ENCODE measurements at places on chromosomes 13 and 19.

- no peak for DNase-seq
Observed at GRCh38 chr13:111121506-111121905, 6.4 kb downstream of the ARHGEF7 start.

GRCh38 chr13:45705918-45706317 is 3.8 kb downstream of the CBY2 start:
- DNase-seq: no peak

GRCh38 chr19:7200736-7201135 is 93.5 kb downstream of the INSR start:
- DNase-seq: no peak

DNA sequence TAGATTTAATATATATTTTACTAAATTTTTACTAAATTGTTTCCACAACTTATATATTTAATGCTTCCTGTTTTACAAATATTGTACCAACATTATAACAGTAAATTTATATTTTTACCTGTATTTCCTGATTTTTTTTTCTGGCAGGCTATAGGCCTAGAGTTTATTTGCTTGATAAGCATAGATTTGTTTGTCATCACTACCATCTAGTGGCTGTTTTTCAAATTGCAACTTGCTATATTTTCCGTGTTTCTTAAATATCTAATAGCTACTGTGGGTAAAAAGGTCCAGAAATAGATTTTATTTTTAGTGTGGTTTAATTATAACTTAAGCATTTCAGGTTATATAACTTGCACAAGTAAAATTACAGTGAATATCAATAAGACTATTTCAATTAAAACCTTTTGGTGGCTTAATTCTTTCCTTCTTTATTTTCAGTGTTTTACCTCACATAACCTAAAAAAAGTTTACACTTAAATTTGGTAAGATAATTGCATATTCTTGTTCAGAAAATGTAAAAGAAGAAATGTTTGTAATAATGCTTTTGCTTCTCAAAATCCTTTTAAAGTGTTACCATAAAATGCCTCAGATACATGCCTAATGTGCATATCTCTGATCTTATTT is 60.6 kb downstream of the NDFIP2 start:
- peak; percentile 72 for DNase-seq

DNA sequence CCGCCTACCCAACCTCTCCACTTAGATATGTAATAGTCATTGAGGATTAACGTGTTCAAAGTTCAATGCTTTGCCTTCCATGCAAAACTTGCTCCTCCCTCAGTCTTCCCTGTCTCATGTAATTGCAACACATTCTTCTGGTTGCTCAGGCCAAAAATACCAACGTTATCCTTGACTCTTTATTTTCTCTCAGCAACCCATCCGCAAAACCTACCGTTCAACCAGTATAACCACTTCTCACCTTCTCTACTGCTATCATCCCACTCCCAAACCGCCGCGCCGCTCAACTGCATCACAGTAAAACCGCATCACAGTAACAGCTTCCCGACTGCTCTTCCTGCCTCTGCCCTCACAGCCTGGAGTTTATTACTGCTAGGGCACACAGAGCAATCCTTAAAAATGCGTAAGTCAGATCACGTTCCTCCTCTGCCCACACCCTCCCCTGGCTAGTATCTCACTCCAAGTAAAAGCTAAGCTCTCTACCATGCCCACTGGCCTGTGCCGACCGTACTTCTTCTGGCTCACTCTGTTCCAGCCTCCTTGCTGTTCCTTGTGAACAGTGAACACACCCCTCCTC is 8.2 kb downstream of the MTIF3 start:
- DNase-seq: peak; percentile 87

- DNase-seq: no peak
Observed at GRCh38 chr13:91526543-91527033, 128.2 kb downstream of the GPC5 start.

DNA sequence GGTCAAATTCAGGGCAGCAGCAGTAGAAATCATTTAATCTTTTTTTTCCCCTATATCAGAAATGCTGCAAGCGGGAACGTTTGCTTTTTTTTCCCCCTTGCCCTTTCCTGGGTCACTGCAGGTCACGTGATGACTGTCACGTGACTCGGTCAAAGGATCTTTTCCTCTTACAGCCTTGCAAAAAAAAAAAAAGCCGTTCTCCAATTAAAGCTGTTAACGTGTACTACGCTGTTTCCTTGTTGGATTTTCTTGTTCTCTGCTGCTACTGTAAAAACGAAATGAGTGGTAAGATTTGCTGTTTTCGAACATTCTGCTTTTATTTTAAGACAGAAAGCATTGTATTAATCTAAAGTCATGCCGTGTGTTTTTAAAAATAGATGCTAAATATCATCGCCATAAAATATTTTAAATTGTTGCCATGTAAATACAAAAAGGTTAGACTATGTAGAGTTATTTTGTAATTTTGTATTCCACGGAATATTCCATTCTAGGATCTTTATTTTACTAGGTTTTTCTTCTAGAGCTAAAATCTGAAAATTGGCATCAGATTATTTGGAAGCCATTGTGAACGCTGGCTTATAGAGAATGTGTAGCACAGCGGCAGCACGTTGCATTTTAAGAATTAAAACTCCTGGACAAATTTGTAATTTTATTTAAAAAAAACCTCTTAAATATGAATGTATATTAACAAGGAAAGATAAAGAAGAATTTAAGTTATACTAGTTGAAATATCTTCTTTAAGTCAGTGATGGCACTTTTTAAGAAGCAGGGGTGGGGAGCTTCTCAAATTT is 109.8 kb upstream of the MLNR start:
- peak; percentile 92 for DNase-seq

GRCh38 chr19:55638864-55639359 is 1.9 kb upstream of the ZNF580 start:
- DNase-seq: peak; percentile 79

DNA sequence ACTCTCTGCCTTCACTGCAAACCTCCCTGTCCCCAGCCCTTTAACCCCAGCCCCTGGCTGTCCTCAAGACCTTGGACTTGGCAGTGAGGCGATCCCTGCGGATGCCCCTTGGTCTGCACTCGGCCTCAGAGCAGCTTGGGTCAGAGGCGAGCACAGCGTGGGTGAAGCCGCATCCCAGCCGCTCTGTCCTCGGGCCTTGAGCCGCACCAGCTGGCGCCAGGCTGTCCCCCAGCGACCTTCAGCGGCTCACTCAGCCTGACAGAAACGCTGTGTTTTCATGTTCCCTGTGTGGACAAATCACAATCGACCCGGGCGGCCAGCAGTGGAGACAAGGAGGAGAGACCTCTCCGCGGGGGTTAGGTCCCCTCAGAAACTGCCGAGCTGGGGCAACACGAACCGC is 52.0 kb downstream of the GNG7 start:
- no peak for DNase-seq

DNA sequence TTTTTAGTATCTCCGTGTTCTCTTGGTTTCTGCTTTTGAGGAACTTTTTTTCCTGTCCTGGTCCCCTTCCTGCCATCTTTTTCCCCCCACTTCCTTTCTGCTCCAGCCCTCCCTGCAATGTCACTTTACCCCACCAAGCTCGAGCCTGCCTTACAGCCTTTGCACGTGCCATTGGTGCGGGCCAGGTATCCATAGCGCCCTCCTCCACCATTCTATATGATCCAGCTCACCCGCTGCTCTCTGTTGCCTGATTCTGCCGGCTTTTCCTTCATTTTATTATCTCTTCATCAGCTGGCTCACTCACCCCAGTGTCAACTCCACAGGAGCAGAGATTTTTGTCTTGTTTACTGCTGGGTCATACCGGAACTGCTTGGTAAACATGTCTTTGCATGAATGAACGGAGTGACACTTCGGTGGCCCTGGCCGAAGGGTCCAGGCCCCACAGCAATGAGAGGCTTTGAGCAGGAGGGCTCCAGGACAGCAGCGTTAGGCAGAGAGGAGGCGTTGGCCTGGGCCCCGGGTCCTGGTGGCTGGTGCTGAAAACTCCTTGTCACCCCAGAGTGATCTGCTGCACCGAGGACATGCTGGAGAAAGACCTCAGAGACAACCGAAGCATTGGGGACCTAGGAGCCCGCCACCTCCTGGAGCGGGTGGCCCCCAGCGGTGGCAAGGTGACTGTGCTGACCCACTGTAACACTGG is 1.2 kb downstream of the MRI1 start:
- DNase-seq: no peak

- DNase-seq: peak; percentile 57
Observed at GRCh38 chr19:18119013-18119716, 21.6 kb downstream of the MAST3 start.

DNA sequence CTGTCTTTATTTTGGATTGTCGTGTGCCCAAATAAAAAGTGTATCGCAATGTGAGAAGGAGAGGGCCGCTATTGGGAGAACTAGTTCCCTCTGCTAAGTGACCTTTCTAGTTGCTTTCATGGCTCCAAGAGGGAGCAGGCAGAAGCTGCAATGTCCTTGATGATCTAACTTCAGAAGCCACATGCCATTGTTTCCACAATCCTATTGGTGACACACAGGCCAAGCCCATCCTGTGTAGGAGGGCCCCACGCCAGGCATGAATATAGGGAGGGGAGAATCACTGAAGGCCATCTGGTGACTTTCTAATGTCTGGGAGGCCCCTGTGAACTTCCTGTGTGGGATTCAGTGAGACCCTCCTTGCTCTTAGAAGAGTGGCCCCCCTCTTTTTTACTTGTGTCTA is 47.8 kb upstream of the KPNA3 start:
- no peak for DNase-seq

GRCh38 chr19:18414504-18415177 is 4.6 kb upstream of the SSBP4 start:
- DNase-seq: no peak

- no peak for DNase-seq
Observed at GRCh38 chr19:42161616-42162263, 29.5 kb upstream of the POU2F2 start.

GRCh38 chr19:15048885-15049541 is at the start of gene CASP14:
CASP14 (plus strand) TSS chr19:15049480; CDS start chr19:15052252, 2,772 bp downstream.
- no peak for DNase-seq

GRCh38 chr13:106628936-106629659 is 61.2 kb upstream of the ARGLU1 start:
- DNase-seq: no peak

DNA sequence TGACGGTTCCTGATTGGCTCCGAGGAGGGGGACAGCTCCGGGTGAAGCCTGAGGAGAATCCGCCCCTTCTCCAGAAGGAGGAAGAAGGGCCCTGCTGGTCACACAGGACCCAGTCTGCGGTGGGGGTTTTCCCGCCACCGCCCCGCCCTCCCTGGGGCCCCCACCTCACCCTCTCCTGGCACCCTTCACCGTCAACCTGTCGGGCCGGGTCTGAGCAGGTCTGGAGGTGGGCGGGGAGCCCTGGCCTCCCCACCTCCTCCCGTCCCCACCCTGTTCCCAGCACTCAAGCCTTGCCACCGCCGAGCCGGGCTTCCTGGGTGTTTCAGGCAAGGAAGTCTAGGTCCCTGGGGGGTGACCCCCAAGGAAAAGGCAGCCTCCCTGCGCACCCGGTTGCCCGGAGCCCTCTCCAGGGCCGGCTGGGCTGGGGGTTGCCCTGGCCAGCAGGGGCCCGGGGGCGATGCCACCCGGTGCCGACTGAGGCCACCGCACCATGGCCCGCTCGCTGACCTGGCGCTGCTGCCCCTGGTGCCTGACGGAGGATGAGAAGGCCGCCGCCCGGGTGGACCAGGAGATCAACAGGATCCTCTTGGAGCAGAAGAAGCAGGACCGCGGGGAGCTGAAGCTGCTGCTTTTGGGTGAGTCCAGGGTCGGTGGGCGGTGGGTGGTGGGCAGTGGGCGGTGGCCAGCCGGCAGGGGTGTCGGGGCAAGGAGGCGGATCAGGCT is at the start of gene GNA15:
GNA15 (plus strand) TSS at position 73 of the 723 bp plus-strand sequence; CDS start at position 491, 418 bp downstream.
- DNase-seq: peak; percentile 61

DNA sequence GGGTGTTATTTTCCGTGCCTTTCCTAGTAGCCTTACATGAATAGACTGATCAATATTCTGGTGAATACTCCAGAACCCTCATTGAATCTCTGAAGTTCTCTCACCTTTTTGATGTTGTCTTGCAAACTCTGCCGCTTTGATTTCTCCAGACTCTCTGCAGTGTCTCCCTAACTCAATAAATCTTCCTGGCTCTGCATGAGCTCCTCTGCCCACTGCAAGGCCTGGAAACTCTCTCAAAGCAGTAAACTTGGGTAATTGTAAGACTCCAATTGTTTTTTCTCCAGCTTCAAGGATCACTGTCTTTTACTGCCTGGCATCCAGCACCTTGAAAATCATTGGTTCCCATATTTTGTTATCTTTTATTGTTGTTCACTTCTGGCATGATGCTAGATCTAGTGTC is 198.4 kb downstream of the GPC5 start:
- no peak for DNase-seq

DNA sequence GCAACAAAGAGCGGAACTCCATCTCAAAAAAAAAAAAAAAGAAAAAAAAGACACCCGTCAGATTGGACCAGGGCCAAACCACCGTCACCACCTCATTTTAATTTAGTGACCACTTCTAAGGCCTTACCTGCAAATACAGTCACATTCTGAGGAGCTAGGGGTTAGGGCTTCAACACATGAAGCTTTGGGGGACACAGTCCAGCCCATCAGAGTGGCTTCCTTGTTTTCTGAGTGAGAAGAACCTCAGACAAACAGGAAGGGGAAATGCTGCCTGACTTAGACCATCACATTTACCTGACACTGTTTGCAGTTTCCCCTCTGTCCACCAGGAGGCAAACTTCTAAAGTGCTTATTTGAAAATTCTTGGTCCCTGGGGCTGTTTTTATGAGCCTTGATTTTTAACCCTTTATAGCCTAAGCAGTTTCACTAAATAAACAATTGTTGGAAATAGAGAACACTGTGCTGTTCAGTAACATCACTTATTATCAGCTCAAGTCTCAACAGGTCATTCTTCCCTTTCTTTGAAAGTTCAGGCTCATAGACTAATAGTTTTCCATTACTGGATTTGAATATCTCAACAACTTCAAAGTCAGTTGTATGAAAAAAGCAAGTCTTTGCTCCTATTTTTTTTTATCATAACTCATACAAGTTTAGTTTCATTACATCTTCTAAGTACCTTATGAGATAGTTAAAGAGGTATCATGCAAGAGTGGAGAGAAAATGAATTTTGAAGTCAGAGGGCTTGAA is 74.9 kb upstream of the WASF3 start:
- peak; percentile 85 for DNase-seq

GRCh38 chr19:50830266-50831025 is 2.9 kb downstream of the KLK15 start:
- no peak for DNase-seq

GRCh38 chr13:89027694-89028306 is 1356.6 kb downstream of the SLITRK5 start:
- DNase-seq: no peak
